ENCODE measurements at places on chromosomes 16 and 17.

DNA sequence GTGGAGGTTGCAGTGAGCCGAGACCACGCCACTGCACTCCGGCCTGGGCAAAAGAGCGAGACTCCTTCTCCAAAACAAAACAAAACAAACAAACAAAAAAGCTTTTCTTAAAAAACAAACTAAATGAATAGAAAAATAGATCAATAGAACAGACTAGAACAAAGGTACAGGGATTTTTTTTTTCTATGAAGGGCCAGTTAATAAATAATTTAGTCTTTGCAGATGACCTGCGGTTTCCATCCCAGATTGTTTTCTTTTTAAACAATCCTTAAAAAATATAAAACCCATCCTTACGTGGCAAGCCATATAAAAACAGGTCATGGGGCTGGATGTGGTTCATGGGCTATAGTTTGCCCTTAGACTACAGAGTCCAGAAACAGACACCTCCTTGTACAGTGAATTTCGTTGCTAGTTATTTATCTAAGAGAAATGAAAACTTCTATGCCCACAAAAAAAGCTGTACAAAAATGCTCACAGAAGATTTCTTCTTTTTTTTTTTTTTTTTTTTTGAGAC is 45.4 kb downstream of the CREBBP start:
- no peak for DNase-seq

DNA sequence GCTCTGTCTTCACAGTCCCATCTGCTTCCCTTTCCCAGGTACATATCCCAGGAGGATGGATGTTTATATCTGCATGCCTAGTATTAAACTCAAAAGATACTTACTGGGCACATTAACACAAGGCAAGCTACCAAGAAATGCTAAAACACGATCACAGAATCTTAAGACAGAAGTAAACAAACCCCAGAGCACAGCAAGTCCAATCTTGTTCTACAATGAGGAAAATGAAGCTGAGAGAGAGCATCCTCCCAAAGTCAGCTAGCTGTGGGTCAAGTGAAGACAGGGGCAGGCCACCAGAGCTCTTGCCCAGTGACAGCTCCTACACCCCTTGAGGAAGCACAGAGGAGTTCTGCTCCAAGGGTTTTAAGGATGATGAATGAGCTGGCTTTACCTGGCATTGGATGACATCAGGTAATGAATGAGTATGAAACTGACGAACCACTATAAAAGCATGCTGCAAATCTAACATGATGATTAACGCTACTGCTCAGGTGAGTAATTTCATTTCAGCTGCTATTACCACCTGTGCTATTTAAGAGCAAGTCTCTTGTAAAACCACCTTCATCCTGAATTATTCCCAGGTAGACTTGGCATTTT is 20.3 kb downstream of the XPO6 start:
- DNase-seq = no peak

DNA sequence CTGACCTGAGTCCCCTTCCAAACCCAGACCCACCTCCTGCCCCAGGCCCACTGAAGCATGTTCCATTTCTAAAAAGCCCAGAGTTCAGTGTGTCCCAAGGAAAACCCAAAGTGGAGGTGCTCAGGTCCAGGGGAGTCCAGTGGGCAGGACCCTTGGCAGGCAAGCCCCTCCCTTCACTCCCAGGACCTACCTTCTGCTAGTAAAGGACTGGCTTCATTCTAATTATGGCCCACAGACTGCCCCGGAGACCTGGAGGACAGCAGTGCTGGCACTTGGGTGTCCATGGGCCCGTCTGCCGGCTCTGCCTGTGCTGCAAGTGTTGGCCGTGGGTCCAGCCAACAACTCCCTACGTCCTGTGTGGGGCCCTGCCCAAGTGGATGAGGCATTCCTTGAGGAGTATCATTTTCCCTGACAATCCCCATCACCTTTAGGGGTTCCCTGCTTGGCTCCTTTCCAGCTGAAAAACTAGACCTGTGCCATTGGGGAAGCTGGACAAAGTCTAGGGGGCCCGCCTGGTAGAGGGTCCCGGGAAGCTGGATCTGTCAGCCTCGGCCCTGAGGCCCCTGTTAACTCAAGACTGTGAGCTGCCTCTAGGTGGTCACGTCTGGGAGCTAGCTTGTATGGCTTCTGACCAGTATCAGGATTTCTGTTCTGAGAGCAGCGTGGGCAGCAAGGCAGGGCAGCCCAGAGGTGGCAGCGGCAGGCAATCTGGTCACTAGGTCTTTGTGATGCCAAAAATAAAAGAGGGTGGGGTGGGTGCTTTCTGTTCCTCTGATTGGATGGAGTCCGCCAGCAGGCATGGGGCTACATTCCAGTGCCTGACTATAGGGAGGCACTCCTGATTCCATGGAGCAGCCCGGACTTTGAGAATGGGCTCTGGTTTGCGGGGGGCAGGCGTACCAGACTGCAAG is 8.2 kb downstream of the CBX2 start:
- no peak for DNase-seq

DNA sequence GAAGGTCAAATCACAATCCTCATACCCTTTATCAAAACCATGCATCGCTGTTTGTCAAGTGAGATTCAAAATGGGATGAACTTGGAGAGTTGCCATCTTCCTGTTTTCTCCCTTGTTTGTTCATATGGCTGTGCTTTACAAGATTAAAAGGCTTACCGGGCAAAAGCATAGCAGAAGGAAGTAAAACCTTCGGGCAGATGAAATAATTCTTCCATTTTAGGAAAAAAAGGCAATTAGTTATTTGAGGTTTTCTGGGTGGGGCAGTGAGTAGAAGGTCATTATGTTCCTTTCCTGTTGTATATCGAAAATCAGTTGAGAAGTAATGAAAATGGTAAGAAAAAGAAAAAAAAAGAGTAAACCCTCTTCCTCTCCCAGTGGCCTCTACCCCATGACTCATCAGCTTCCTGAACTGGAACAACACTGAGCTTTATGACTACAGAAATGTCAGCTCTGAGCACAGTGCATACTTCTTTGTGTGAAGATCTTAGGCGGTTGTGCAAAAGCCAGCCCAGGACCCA is 369.2 kb downstream of the CDH13 start:
- DNase-seq = no peak

DNA sequence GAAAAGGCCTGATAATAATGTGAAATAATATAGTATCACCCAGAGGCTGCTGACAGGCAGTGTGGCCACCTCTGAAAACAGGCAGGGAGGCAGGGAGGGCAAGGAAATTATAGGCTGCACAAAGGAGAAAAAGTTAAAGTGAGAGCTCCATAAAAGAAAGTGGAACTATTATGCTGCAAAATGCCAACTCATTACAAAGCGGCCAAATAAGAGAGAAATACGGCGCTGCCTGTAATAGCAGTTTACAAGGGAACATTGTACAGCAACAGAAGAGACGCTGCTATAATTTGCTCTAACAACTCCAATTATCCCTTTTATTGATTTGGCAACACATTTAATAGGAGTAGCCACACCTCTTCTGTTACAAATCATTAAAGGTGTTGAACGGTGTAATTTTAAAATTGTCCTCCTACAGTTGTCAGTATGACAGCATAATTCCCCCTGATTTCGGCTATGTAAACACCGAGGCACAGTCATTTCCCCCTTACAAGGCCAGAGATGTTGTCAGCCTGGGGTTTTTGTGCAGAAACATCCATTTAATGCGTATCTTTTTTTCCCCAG is 120.3 kb downstream of the MRM1 start:
- DNase-seq = no peak

GRCh38 chr17:58375256-58375655 is 23.3 kb upstream of the SUPT4H1 start:
- no peak for DNase-seq

- DNase-seq = no peak
These were observed 150.8 kb upstream of the RPH3AL start for GRCh38 chr17:503449-503700.

DNA sequence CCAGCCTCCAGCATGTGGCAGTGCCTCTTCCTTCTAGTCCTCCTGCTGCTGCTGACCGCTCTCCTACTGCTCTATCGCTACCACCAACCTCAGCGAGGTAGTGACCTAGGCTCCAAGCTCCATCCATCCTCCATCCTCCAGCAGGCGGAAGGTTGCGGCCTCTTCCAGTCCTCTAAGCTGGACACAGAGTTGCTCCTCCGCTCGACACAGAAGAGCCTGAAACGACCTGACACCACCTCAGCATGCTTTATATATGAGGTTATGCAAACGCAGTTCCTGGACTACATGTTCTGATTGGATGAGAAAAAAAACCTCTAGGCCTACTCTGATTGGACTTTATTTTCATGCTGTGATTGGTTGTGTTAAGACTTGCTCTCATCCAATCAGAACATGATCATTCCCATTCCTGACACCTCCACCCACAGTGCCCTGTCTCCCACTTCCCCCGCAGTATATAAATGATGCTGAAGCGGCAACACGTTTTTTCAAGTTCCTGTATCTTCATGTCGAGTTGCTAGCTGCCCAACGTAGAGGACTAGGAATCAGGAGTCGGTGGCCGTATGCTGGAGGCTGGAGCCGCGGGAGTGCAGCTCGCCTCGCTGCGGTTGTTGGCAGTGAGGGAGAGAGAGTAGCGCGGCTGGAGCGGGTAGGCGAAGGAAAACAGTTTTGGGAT is 398.1 kb downstream of the KCNJ18 start:
- DNase-seq = no peak

GRCh38 chr17:73639932-73640331 is 4.3 kb downstream of the SDK2 start:
- DNase-seq = no peak

DNA sequence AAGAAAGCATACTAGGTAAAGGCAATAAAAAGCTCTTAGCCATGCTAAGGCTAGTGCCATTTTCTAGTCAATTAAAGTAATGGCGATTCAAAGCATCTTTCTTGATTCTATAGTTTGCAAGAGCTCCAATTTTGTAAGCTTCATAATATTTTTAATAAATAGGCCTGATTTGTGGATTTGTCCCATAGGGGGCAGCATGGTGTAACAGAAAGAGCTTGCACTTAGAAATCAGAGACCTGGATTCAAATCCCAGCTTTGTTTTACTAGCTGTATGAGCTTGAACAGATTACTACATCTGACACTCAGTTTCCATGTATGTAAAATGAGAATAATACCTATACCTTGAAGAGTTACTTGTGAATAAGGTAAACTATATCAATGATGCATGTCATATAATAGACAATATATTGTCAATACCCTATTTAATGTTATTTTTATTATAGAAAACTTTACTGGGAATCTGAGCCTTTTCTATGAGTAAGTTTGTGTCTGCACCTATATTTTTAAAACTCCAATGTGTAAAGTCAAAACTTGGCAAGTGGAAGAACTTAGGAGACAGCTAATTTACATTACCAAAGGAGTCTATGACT is 93.6 kb upstream of the NOG start:
- DNase-seq = no peak

DNA sequence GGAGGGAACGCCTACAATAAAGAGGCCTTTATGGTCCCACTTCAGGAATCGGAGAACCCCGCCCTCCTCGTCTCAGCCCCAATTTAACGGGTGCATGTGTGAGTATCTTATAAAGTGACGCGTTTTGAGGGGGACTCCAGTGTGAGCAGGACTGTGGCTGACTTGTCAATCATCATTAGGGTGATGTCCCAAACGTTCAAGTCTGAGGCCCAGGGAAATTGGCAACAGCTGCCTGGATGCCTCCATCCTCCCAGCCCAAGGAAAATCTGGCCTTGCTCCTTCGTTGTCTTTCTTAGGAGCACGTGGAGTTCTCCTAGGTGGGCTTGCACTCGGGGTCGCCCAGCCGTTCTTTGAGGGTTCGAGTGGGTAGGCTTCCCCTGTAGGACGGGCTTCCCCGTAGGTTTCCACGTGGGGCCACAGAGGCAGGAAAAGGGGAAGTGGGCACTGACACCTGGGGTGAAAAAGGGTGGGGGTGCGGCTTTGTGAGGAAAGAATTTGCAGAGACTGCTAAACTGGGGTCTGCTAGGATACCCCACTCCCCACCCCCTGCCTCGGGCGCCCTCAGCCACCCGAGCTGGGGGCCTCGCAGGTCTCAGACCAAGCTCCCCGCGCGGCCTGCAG is 561 bp upstream of the HERPUD1 start:
- no peak for DNase-seq

DNA sequence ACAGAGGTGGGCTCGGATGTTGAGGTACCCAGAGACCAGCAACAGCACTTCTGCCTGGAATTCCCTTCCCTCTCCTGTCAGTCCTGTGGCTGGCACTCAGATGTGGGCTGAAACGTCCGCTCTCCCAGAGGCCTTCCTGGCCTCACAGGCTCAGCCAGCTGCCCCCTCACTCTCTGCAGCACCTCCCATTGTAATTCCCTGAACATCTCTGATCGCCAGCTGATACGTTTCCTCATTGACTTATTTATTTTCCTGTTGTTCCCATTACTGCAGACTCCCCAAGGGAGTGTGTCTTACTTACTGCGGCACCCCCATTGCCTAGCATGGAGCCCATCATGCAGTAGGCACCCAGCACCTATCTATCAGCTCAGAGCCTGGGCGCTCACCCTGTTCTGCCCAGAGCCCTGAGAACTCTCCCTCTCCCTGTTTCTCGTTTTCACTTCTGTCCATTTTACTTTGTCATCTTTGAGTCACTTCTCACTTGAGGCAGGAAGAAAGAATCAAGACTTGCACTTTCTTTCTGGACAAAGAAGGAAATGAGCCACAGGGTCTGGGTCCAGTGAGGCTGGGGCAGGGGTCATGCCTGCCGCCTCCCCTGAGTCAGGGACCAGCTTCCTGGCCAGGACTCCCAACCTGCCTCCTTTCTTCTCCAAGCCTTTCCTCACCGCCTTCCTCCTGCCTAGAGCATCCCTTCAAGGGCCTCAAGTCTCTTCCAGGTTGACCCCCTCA is 10.2 kb downstream of the CDH5 start:
- DNase-seq = no peak

DNA sequence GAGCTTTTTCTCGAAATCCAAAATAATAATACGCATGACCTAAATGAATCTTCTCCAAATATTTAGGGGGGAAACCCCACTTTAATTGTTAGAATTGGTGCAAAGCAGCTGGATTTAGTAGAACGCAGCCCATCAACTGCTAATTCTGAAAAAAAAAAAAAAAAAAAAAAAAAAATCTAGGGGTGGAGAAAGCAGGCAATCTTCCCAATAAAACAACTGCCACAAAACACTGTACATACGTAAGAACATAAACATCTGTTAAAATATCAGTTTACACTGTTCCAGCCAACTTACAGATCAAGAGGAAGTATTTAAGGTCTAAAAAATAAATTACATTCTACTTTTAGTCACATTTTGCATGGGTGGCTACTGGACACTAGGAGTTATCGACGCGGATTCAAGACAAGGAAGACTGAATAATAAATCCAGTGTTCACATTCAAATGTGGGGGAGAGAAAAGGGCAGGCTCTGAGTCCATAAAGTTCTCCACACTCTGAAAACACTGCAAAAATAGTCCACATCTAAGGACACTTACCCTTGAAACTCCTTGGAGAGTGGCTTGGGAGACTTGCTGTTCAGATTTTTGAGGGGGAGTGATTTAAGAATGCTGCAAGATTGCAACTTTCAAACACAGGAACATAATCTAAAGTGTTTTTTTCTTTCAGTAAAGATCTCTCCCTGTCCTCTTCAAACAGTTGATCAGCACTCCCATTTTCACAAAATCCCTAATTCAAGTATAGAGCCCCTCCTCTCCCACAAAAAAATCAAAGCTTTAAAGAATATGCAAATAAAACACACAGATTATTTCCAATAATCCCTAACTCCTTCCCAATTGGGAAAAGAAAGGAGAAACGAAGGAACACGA is 1.3 kb downstream of the APPBP2 start:
- no peak for DNase-seq
